ENCODE measurements at places on chromosomes 5 and 9. TPM values are rescaled to one million over a fixed set of nuclear protein-coding genes. Genes with fewer than 3 reads are reported as not detected.

DNA sequence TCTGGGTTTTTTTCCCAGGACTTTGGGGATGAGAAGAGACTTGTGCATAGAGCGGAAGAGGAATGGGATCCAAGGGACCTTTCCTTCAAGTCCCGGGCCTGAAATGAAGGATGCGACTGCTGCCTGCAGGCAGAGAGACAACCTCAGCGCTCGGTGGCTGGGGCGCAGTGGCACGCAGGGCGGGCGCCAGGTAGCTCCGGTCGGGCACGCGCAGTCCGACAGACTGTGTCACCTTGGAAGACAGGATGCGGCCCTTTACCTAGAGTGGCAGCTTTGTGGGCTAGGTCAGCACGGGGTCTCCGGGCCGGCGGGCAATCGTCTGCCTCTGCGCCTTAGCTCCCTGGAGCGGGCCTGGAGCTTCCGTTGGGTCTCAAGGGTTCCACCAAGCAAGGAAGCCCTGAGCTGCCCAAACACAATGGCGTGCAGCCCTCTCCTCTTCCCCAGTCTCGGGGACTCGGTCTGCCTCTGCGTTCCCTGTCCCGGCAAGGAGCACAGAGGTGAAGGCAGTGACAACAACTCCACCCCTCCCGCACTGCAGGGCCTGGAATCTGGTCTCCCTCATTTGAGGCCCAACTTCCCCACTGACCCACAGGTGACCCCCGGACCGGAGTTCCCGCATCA, 6.0 kb downstream of the BARX1 start:
- no peak for DNase-seq

- DNase-seq: peak; percentile 36
These were observed 8.4 kb downstream of the IRX2 start for GRCh38 chr5:2742921-2743679.

GRCh38 chr5:14240359-14240758, 97.2 kb downstream of the TRIO start:
- no peak for DNase-seq

- DNase-seq: no peak
These were observed 19.0 kb downstream of the CXXC5 start for GRCh38 chr5:139667001-139667729.

- no peak for DNase-seq
These were observed 18.3 kb upstream of the NDST1 start for GRCh38 chr5:150489360-150490295.

- DNase-seq: no peak
These were observed 19.3 kb downstream of the NREP start for GRCh38 chr5:111737716-111738115.

- no peak for DNase-seq
These were observed 134.6 kb upstream of the RAPGEF1 start for GRCh38 chr9:131874447-131874846.

DNA sequence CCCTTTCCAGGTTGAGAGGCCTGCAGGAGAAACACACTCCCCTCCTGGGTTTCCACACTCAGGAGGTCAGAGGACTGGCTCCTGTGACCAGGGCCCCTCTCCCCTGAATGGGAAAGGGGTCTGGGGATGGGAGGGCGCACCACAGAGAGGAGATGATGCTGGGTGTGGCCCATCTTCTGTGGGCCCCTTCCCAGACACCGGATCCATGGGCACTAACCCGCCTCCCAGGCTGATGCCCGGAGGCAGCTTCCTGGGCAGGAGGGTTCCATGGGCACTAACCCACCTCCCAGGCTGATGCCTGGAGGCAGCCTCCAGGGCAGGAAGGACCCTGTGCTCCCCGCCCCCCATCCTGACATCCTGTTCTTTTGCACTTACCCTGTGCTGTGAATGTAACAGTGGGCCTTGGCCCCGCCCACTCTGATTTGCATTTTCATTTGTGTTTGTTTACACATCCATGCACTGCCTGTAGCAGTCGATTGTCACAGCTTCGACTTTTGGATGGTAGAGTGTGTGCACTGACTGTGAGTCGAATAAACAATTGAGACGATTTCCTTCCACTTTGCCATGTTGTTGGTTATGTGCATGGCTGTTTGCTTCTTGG, 9.3 kb upstream of the DOLPP1 start:
- no peak for DNase-seq

DNA sequence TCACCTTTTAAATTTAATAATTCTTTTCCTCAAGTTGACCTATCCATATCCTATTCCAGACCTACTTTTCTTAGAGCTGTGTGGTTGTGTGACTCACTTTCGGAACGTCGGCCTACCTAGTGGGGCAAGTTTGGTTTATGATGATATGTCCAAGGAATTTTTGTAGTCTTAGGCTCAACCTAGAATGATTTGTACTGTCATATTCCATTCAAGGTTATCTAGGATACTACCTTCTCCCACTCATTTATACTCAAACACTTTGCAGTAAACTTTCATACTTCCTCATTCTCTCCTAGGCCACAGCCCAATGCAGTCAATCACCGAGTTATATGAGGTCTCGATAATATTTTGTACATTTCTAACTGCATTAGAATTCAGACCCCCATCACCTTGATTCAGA, 61.9 kb downstream of the PIK3R1 start:
- DNase-seq: no peak

GRCh38 chr9:130483371-130483971, 38.7 kb downstream of the ASS1 start:
- no peak for DNase-seq

DNA sequence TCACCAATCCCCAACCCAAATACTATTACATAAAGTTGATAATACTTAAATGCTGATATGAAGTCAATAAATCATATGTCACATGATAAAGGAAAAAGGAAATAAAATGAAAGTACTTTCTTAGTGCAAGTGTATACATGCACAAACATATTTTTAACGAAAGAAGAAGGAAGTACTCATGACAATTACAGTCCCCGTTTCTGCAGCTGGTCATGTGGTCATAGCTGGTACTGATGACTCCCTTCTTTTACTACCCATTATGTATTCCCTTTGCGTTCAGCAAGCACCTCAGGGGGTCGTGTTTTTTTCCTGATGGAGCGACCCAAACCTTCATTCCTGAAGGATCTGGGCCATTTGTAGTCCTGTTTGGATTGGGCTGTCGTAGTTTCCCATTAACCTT, 27.3 kb downstream of the CENPP start:
- DNase-seq: no peak

Gene IGFBPL1
- 2.3 TPM for polyA plus RNA-seq

Gene PCDHB7
- polyA plus RNA-seq: 4.7 TPM

Gene SHISAL2B
- polyA plus RNA-seq: 7.8 TPM

Gene VLDLR
- polyA plus RNA-seq: 33.3 TPM

Gene CCL19
- polyA plus RNA-seq: not detected

Gene TTC16
- polyA plus RNA-seq: 1.4 TPM

Gene PITX1
- polyA plus RNA-seq: 1.8 TPM
